ENCODE measurements at places on chromosomes 5 and 9. TPM values are rescaled to one million over a fixed set of nuclear protein-coding genes. Genes with fewer than 3 reads are reported as not detected.

DNA sequence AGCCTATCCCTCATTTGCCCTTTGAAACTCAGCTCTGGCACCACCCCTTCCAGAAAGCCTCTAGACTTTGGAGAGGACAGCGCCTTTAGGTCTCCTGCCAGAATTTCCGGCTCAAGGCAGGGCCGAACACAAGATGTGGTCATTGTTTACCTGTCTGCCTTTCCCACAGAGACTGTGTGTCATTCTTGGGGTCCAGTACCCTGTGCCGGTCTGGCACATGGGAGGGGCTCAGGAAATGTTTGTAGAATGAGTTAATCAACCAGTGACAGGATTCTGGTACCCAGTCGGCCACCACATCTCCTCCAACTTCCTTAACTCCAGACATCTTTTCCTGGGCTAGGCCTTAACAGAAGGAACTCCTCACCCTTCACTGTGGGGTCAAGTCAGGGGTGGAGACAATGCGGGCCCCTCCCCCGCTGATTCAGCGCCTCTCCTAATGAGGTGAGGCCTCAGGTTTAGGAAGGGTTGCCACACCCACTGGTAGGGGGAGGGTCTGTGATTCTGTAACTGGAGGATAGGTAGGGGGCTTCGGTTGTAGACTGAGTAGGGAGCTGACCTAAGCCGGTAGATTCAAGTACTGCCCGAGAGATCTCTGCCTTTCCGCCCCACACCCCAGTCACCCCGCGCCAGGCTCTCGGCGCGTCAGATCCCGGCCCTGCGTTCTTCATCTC is 29.3 kb downstream of the PCDH1 start:
- no peaks in the 10 kb centered on the region for H3K36me3 ChIP-seq
- peaks cover 4% of the 10 kb centered on the region for H3K27me3 ChIP-seq
- H3K27ac ChIP-seq = peak overlapping the region; percentile 91
- H3K4me1 ChIP-seq = peaks cover 15% of the 10 kb centered on the region

- H3K36me3 ChIP-seq = peaks cover 20% of the 10 kb centered on the region
- no peak for DNase-seq
- peak overlapping the region; percentile 56 for H3K4me3 ChIP-seq
- H3K4me1 ChIP-seq = peaks cover 49% of the 10 kb centered on the region
Measured at GRCh38 chr9:131257266-131258025, 18.9 kb downstream of the FAM78A start.

GRCh38 chr5:133321833-133322420 is 270.1 kb downstream of the HSPA4 start:
- H3K27ac ChIP-seq = peak overlapping the region; percentile 60
- DNase-seq = no peak
- no peak overlapping the region for H3K4me3 ChIP-seq
- no peaks in the 10 kb centered on the region for H3K36me3 ChIP-seq

GRCh38 chr5:69134126-69134525 is 32.8 kb upstream of the CCNB1 start:
- no peak overlapping the region for H3K4me3 ChIP-seq
- H3K36me3 ChIP-seq = peaks cover 13% of the 10 kb centered on the region
- H3K27me3 ChIP-seq = no peaks in the 10 kb centered on the region
- H3K27ac ChIP-seq = no peak overlapping the region
- H3K4me1 ChIP-seq = no peaks in the 10 kb centered on the region

The SPATA24 gene
- total RNA-seq = 6.3 TPM
